Type B pancreatic cell (in vitro differentiated cells): ENCODE measurements at places on chromosomes 1 and 21.

DNA sequence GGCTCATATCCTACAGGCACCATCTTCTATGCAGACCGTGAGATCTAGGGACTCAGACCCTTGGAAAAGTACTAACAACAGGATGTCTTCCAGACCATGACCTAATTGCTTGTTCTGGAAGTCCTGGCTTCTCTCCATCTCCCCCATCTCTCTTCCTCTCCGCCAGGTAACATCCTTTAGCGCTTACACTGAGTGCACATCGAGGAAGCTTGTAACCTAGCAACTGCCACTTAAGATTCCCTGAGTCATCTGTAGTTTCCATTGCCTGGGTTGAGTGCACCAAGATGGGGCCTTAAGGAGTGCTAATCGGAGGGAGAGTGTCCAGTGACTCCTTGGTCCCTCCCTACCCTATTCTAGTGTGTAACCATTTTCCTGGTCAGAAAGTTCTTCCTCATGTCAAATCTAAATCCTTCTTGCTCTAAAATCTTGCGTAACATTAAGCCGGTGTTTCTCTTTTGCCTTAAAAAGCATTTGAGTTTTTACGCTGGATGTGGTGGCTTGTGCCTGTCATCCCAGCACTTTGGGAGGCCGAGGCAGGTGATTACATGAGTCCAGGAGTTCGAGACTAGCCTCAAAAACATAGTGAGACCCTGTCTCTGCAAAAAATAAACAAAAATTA, 9.7 kb downstream of the KLHDC8A start:
- no peak for DNase-seq

- DNase-seq = no peak
Measured at GRCh38 chr1:109509176-109510134, at the start of gene AMIGO1. Gene AMIGO1, minus strand, starts transcription at chr1:109509727. Its CDS starts 815 bp downstream, at chr1:109508912.

DNA sequence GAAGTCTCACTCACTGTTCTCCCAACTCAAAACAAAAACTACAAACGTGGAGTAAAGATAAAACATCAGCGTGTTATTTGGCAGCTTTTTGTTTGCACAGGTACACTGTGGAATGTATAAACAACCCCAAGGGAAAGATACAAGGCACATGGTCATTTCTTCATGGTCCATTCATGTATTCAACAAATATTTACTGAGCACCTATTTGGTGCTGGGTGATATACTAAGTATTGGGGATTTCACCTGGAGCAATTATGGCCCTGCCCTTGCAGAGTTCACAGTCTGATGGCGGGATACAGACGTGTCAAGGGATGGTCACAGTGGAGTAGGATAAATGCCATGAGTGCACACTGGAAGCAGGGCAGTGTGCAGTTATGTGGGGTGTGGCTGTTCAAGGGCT, 136.1 kb downstream of the SPATA46 start:
- no peak for DNase-seq

DNA sequence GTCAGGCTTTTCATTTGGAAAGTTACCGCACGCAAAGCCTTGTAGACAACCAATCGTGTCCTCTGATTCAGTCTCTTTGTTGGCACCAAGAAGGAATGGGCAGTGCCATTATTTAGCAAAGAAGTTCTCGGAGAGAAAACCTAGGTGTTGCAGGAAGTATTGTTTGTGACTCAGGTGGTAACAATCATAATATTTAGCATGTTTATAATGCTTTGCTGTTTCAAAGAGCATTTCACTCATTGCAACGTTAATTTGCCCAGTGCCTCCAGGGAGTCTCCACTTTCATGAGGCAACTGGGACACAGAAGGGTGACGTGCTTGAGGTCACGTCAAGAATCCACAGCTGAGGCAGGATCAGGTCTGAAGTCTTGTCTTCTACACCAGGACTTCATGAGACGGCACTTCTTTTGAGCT, 31.4 kb downstream of the STPG1 start:
- peak; percentile 27 for DNase-seq

GRCh38 chr1:71224741-71225377, 144.0 kb upstream of the ZRANB2 start:
- DNase-seq = no peak

GRCh38 chr1:196377811-196378210, 230.4 kb downstream of the KCNT2 start:
- DNase-seq = no peak

GRCh38 chr1:198610362-198610761, 28.5 kb upstream of the PTPRC start:
- DNase-seq = no peak

DNA sequence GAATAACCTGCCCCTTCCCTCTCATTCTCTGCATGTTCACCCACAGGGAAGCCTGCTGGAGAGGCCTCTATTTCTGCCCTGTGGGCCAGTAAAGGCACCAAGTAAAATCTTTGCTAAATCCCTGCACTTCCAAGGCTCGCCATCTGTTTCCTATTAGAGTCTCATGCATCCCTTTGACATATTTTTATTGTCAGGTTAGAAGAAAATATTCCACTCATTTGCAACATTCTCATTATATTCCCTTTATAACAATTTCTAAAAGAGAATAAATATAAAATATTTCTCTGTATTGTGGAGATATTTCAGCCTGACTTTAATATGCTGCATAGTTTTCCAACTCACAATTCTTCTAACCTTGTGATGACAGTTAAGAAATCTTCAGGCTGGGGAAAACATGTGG, 340.4 kb upstream of the VAMP3 start:
- no peak for DNase-seq

- no peak for DNase-seq
Measured at GRCh38 chr1:73868810-73869336, 329.1 kb downstream of the LRRIQ3 start.

- no peak for DNase-seq
Measured at GRCh38 chr1:180524915-180525714, 22.7 kb upstream of the ACBD6 start.

GRCh38 chr21:45893740-45894449, 87.7 kb upstream of the COL6A1 start:
- no peak for DNase-seq

DNA sequence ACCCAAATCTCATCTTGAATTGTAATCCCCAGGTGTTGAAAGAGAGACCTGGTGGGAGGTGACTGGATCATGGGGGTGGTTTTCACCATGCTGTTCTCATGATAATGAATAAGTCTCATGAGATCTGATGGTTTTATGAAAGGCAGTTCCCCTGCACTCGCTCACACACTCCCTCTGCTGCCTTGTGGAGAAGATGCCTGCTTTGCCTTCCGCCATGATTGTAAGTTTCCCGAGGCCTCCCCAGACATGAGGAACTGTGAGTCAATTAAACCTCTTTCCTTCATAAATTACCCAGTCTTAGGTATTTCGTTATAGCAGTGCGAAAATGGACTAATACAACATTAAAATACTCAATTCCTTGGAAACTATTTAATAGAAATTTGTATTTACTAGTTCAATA, 99.2 kb downstream of the PROX1 start:
- no peak for DNase-seq

DNA sequence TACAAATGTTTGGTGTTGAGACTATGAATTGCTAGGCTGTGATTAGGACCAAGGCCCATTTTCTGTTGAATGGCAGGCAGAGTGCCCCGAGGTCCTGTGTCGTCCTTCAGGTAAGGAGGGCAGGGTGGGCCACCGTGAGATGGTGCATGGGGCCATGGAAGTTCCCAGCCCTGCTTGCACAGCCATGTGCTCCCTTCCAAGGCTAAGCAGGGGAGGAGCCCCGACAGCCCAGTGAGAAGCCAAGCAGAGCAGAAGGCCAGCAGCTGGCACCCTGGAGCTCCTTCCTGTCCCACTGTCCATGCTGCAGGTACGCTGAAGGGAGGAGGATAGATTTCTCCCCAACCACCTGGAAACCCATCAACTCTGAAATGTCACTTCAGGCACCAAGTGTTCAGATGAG, 8.2 kb upstream of the NUAK2 start:
- DNase-seq = no peak

- no peak for DNase-seq
Measured at GRCh38 chr21:38170283-38170682, 86.5 kb upstream of the KCNJ15 start.

- no peak for DNase-seq
Measured at GRCh38 chr1:180299479-180300221, 69.6 kb downstream of the LHX4 start.

GRCh38 chr1:248710305-248710900, 7.8 kb upstream of the OR14I1 start:
- no peak for DNase-seq

GRCh38 chr1:204361781-204362180, 2.1 kb upstream of the PLEKHA6 start:
- no peak for DNase-seq

GRCh38 chr21:26116456-26117011, 54.0 kb downstream of the APP start:
- DNase-seq = no peak

DNA sequence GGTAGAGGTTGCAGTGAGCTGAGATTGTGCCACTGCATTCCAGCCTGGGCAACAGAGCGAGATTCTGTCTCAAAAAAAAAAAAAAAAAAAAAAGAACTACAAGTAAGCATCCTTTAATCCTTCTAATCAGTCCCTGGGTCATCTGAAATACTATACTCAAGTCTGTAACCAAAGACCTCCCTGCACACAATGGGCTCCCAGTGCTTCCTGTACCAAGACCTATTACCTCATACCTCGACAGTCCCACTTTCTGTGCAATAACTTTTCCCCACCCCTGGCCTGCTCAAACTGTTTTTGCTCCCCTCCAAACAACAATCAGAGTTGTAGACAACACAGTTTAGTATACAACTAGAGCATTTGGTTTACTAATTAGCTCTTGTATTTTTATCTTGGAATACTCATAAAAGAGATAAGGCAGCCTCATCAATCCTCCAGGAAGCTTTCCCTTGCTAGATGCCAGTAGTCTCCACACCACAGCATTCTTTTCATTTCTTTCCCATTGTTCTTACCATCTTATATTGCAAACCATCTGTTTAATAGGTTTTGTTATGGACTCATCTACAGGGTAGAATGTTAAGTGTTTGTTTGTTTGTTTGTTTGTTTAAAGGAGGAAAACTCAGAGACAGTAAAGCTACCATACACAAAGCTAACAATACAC, 19.2 kb upstream of the RLF start:
- no peak for DNase-seq
